ENCODE measurements at places on chromosomes 4 and X.

- DNase-seq, result no peak
Observed at GRCh38 chrX:75156531-75156945, 455 bp upstream of the ABCB7 start.

- no peak for DNase-seq
Observed at GRCh38 chrX:11351375-11352295, 58.4 kb downstream of the AMELX start.

DNA sequence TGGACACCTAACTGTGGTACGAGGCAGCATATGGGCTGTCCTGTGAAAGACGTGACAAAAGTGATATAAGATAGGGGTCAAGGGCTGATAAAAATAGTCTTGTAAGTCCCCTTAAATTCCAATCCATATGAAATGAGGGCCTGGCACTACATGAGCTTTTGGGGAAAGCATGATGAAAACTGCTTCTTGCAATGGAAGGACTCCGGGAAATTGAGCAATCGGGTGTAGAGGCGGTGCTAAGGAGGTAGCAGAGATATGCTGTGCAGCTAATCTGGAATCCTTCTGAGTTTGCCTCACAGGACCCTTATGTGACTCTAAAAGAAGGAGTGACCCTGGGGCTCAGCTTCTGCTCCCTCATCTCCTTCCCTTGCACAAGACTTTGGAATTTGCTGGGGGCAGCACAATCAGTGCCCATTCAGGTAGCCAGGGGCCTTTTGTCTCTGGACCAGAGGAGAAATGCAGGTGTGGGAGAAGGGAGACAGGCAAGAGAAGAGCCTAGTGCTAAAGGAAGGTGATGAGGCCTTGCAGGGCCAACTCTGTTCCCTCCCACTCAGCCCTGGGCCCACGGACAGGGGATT lies 12.8 kb downstream of the CLDN2 start:
- DNase-seq, result no peak

GRCh38 chrX:153565996-153566580 lies 32.9 kb downstream of the CCNQ start:
- DNase-seq, result no peak

DNA sequence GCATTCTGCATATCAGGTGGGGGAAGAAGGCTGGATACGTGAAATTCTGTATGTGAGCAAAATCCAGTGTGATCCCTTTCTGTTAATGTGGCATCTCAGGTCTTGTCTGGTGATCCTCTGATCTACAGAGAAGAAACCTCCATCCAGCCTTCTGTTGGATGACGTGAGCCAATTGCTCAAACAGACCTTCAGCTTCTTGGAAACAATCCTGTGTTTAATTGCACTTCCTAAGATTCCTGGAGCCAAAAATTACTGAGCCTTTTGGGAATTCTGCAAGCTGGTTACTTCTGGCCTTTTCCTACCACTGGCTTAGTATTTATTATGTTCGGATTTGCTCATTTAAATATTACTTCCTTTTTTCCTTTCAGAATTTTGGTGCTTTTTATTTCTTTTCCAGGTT lies 51.2 kb downstream of the TRIML1 start:
- no peak for DNase-seq

GRCh38 chr4:173509036-173510001 lies 20.7 kb downstream of the HAND2 start:
- DNase-seq, result no peak

GRCh38 chr4:95108883-95109421 lies 351.2 kb downstream of the BMPR1B start:
- no peak for DNase-seq

DNA sequence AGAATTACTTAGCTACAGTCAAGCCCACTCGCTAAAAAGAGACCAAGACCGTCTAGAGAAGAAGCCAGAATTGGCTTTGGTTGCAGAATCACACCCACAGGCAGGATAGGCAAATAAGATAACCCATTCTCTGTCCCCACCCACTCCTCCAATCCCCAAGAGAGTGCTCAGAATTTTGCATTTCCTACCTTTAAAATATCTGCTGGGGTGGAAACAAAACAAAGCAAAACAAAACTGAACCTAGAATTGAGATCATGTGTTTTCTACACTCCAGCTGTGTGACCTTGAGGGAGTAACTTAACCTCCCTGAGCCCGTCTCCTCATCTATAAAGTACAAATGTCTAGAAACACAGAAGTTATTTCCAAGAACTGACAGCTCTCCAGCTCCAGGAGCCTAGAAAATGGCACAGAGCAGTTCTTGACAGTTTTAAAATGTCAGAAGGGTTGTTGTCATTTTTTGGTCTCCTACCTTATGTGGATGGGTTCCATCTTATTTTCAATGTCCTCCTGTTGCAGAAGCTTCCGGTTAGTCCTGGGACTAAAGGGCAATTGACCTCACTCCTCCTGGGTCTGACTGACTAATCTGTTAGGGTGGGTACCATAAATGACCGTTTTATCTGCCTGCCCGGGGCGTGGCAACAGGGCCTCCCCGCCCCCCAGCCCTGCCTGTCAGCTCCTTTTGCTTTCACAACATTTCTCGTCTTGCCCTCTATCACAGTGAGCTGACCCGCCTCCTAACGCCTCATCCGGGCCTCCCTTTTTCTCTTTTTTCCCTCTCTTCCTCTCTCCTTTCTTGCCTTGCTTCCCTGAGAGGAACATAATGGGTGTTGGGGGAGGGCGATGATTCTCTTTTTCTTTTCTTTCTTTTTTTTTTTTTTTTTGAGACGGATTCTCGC lies 114.0 kb downstream of the RBM47 start:
- no peak for DNase-seq

GRCh38 chrX:37846558-37846933 lies 825 bp downstream of the DYNLT3 start:
- no peak for DNase-seq

GRCh38 chr4:2813446-2814405 lies 20.8 kb downstream of the SH3BP2 start:
- no peak for DNase-seq

- DNase-seq, result peak; percentile 2
Observed at GRCh38 chrX:87874043-87874442, 356.4 kb downstream of the KLHL4 start.

DNA sequence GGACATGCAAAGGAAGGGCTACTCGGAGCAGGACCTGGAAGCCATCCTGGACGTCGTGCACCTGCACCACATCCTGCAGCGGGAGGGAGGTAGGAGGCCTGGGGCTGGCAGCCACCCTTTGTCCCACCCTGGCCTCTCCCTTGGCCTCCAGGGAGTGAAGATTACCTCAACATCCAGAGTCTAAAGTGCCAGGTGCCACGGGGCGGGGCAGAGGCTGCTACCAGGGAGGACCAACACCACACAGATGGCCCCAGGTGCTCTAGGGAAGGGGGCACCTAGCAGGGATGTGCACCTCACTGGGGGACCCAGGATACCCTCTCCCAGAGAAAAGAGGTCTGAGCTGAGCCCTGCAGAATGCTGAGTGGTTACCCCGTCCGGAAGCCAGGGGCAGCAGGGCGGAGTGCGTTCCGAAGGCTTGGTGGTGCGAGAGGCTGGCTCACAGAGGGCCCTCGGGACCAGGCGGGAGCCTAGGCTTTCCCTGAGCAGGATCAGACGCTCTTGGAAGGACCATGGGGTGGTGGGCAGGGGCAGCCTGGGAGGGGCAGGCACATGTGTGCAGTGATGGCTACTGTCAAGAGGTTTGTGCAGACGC lies 16.1 kb downstream of the ABCD1 start:
- DNase-seq, result no peak

- no peak for DNase-seq
Observed at GRCh38 chr4:167956676-167957075, 135.7 kb upstream of the ANXA10 start.

DNA sequence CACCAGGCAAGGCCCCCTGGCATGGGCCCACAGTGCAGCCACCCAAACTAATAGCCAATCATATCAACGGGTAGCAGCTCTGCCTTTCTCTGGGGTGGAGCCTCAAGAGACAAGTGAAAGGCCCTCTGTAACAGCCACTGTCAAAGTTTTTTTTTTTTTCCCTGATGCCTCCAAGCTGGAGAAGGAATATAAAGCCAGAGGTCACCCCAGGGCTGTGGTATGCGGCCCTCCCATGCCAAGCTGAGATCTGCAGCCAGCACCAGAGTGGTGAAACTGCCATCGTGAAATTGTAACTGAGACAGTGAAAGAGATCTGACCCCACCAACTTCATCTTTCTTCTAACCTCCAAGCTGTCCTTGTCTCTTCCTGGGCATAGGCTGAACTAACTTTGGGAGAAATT lies 407.0 kb downstream of the KLHL4 start:
- DNase-seq, result no peak

GRCh38 chr4:26183017-26183416 lies 137.8 kb upstream of the RBPJ start:
- DNase-seq, result no peak

- DNase-seq, result no peak
Observed at GRCh38 chr4:186689476-186689875, 34.2 kb downstream of the FAT1 start.

GRCh38 chrX:38256019-38256418 lies 35.3 kb upstream of the SRPX start:
- DNase-seq, result no peak

Data from SIG-M5 (cell line).